ENCODE measurements at places on chromosomes 12 and 14. TPM values are rescaled to one million over a fixed set of nuclear protein-coding genes. Genes with fewer than 3 reads are reported as not detected.

- DNase-seq, result no peak
These were observed 78.5 kb downstream of the ARL6IP4 start for GRCh38 chr12:123058980-123059379.

DNA sequence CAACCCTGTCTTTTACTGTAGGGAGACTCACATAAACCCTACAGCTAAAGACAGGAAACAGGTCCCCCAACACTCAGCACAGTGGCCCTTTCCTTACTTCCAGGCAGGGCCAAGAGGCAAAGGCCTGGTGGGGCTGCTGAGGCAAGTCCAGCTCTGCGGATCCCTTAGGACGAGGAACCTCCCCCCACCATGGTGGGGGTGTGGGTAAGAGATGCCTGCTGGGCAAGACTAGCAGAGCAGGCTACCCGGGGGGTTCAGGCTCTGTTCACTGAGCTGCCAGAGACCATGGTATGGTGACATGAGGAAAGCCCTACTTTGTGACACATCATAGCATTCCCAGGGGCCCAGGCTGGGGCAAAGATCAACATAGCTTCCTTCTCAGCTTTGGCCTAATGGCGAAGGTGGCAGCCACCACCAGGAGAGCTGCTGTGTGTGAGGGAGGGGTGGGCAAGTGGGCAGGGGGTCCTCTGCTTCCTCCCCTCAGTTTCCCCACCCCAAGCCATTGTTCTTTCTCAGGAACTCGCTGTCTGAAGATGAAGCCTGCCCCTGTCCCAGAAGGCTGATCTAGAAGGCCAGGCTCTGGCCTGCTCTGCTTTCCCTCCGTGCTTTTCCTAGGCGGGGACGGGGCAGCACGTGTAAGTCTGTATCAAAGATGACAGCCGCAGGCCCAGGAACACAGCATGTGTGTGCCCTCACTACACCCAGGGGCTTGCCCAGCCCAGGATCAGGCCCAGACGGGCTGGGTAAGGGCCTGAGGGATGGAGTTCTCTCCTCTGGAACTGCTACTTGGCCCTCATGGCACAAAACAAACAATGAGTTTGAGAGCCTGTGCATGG lies 10.1 kb upstream of the TINF2 start:
- no peak for DNase-seq

GRCh38 chr12:94961911-94962310 lies 41.6 kb downstream of the NDUFA12 start:
- no peak for DNase-seq

TRMT5 gene
- 17.6 TPM for total RNA-seq

GRCh38 chr12:79769189-79769859 lies 78.6 kb upstream of the PAWR start:
- no peak for DNase-seq

DNA sequence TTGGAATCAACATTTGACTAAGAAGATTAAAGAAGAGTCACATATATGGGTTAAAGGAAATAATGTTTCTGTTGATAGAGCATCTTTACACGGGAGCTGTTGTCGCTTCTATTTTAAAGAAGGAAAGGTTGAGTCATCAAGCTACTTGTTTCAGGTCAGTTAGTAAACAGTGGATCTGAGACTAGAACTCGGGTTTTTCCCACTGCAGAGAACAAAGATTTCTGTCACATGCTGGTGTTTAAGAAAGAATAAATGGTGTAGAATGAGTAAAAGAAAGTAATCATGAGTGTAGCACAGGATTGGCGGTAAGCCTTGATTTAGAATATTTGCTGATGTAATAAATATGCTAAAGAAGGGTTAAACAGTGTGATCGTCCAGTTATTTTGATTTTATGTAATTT lies 455.5 kb downstream of the AEBP2 start:
- no peak for DNase-seq

DNA sequence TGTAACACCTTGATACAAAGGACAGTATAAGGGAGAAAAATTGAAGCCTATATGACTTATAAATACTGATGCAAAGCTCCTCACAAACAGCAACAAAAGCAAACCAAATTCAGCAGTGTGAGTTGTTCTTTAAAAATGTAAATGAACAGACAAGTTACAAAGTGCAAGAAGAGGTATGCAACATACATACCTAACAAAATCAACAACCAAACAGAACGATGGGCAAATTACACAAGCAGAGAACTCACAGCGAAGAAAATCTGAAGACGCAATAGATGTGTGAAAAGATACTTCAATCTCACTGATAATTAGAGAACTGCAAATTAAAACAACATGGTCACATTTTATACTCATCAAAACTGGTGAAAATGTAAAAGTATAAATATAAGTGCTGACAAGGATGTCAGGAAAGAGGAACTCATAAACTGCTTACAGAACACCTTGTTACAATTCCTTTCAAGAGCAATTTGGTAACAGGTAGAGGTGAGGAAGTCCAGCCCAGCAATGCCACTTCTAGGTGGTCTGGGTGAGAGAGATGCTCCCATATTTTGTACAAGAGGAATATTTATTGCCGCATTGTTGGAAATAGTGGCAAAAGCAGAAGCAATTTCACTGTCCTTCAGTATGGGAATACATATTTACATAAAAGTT lies 47.3 kb downstream of the CORO1C start:
- no peak for DNase-seq

- DNase-seq, result peak; percentile 59
These were observed at the start of gene RASSF9 for GRCh38 chr12:85836197-85837090. TSS of gene RASSF9 (minus strand) at chr12:85836409. CDS start at chr12:85836201, 208 bp downstream.

- peak; percentile 75 for DNase-seq
These were observed 13.7 kb downstream of the TRMT61A start for GRCh38 chr14:103542605-103543088.

GRCh38 chr14:32510815-32511214 lies 181.7 kb downstream of the AKAP6 start:
- DNase-seq, result no peak

DNA sequence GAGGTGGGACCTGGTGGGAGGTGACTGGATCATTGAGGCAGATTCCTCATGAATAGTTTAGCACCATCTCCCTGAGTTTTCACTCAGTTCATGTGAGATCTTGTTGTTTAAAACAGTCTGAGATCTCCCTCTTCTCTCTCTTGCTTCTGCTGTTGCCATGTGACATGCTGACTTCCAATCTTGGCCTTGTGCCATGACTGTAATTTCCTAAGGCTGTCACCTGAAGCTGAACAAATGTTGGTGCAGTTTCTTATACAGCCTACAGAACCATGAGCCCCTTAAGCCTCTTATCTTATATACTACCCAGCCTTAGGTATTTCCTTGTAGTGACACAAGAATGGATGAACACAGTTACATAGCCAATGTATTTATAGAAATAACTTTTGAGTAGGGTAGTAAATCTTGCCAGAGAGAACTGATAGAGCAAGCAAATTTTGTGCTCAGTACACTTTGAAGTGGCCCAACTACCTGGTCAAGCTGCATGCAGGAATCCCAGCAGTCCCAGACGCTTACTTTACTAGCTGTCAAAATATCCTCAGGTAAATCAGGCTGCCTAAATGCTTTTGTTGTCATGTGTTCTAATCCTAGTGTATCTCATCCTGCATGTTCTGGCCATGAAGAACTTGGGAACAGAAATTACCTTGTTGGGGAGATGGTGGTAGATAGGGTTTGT lies 445.6 kb upstream of the MIS18BP1 start:
- DNase-seq, result no peak

DNA sequence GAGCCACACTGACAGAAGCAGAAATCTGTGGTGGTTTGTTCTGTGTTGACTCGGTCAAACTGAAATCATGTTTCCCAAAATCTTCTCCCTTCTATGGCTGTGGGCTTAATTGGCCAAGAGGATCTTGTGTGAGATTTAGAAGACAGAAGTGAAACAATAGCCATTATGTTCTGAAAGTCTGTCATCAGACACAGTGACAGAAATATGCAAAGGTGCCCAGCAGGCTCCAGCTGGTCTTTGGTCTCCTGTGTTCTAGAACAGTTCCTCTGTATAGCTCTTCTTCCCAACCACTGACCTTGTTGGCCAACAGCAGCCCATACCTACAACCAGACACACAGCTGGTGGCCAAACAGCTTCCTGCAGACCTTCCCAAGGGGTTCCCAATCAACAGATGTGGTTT lies 25.0 kb upstream of the COCH start:
- DNase-seq, result no peak

CELA1 gene
- total RNA-seq, result 0.58 TPM

- DNase-seq, result no peak
These were observed 3.2 kb upstream of the MGST1 start for GRCh38 chr12:16344269-16344668.

- DNase-seq, result no peak
These were observed 5.5 kb upstream of the KCNH3 start for GRCh38 chr12:49533331-49533730.

DNA sequence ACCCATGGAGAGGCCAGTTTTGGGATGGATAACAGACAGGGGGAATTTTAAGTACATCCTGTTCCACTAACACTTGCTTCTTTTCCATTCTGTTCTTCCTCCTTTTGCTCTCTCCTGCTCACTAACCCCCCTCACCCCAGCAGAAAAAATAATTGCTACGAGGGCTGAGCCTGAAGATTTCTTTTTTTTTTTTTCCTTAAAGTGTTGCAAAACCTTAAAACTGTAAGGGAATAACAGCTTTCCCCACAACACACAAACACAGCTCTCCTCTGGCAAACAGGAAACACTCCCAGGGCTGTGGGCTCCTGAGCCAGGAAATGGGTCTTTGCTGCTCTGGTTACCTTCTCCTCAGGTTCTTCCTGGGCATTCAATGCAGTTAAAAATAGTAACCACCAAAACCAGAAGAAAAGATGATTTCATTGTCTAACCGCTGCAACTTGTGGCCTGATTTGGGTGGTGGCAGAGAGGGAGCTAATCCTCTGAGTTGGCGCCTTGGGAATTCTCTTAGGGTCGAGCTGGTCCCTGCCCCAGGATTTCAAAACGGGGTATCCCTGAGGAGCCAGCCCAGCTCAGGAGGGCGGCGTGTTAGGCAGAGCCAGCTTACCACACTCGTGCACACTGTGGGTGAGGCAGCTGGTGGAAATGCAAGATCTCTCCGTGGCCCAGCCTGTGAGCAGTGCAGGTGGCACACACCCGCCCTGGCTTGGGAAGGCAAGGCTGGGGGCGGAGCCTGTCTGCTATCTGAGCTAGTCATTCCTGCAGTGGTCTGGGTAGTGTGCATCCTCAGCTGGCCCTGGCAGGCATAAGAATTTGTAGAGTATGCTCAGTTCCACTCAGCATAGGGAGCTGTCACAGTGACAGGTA lies 17.1 kb upstream of the EMP1 start:
- DNase-seq, result peak; percentile 94

FOXG1 gene
- total RNA-seq, result not detected

DNA sequence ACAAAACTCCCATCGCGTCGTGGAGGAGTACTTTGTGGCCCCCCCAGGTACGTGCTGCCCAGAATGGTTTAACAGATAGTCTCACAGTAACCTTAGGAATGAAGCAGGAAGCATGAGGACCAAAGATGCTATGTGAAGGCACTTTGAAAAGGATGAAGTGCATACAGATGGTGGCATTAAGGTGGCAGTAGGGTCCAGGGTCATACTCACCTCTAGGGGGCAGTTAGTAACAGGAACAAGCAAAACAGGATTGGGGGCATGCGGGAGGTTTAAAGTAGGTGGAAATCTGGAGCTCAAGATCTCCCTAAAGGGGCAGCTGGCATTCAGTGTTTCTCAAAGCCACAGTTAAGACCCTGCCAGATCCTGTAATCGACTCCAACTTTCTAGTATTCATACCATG lies 10.9 kb downstream of the GATC start:
- DNase-seq, result no peak

MAX gene
- 76.1 TPM for total RNA-seq

- DNase-seq, result peak; percentile 53
These were observed 12.4 kb downstream of the MGST1 start for GRCh38 chr12:16359512-16360491.

- no peak for DNase-seq
These were observed 53.8 kb upstream of the CCDC175 start for GRCh38 chr14:59630288-59630963.

DNA sequence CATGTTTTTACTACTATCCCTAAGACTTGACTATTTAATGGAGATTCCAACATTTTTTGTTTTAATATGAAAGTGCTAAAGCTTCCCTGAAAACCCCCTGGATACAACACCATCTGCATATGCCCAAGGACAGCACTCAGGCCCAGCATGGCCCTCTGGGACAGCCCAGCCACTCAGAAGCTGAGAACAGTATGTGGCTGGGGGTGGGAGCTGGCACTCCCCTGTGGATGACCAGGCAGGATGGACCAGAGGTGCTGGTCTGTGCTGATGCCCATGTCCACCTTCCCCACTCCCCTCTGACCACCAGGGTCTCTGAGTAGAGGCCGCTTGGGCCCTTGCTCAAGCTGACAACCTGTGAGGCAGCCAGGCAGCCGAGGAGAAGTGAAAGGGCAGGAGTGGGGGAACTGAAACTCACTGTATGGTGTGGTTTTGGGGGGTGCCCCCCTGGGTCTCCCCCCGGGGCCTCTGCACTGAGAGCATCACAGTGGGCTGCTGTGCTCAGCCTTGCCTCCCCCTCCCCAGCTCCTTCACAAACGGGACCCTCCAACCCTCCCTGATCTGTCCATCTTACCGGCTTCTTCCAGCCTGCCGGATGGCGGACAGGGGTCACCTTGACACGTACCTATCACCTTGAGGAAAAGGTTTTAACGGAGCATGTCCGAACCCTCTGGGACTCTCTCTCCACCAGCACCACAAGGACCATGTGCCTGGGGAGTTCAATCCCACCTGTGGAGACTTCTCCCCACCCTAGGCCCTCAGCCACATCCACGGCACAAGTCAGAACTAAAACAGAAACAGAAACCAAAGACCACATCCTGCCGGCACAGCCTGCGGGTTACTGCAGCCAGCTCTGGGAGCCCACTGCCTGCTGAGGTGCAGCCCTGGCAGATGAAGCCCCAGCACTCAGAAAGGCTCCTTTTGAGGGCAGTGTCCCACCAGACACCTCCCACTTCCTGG lies at the start of gene TMEM229B:
TMEM229B (minus strand) TSS at position 785 of the 957 bp plus-strand sequence. CDS start 14,798 bp downstream, outside the sequence.
- DNase-seq, result no peak

CSRP2 gene
- 4.5 TPM for total RNA-seq

- DNase-seq, result no peak
These were observed 136.8 kb downstream of the TBX5 start for GRCh38 chr12:114269153-114269552.

DNA sequence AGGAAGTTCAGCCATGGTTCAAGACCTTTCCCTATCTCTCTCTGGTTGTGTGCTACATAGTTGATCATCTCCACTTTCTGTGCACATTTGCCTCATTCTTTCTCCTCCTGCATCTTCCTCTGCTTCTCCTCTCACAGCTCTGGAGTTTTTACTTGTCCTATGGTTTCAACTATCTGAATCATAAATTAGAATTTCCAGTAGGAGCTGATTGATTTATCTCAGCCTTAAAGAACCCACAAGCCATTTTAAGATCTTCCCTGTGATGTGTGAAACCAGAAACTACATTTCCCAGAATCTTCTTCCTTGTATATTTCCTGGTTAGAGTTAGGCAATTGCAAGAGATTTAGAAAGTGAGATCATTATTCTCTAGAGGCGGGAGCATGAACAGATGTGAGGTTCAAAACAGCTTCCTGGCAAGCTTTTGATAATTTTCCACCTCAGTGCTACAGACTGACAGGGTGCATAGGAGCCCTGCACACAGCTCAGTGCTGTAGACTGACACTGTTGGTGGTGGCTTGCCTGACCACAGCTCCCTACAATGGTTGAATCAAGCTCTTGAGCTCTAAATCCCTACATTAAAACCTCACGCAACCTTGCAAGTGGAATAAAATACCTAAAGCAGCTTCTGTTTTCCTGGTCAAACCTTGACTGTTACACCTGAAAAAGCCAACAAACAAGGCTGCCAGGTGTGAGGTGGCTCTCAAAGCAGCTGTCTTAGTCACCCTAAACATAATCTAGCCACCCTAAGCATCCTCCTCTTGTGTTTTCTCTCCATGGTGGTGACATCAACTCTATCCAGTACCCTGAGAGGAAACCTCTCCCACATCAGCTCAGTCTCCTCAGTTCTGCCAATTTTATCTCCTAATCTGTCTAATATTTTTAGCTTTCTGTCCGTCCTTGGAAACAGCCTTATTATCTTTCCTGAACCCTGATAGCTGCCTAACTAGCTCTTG lies 21.5 kb upstream of the IFNG start:
- DNase-seq, result no peak
